ENCODE measurements at places on chromosomes 6 and 20.

DNA sequence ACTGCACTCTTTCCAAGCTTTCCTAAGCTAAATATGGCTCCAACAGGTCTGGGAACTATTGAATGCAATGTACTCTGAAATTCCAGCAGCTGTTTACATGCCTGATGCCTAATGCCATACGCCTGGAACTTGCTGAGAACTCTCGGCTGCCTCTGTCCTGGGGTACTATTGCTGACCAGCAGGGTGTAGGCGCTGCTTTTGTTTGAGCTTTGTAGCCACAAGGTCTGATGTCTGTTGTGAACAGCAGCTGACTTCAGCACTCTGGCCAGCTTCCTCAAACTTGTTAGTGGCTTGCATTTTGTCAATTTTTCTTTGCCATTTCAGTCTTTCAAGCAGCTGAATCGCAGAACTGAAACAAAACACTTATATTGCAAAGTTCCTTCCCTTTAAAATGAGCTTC, 26.7 kb downstream of the SAYSD1 start:
- DNase-seq: peak; percentile 39

DNA sequence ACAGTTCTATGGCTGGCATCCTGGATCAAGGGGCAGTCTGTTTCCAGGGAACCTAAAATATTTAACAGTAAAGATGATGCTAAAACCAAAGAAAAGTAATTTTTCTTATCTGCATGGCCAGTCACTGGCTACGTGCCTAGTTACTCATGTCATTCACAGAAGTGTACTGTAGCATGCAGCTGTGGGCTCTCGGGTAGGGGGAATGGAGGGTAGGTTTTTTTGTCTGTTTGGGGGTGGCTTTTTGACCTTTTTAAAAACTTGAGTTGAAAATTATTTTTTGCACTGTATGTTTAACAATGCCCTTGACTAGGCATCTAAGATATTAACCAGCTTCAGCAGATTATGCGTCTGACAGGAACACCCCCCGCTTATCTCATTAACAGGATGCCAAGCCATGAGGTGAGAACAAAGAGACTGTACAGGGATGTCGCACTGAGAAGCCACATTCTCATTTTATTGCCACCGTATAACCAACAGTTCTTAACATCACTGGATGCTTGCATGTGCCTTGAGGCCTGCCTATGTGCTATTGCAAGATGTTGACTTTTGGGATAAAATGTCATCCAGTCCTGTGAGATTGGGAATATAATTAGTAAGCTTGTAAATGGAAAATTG, 30.3 kb upstream of the MAPK13 start:
- DNase-seq: no peak

- DNase-seq: no peak
Observed at GRCh38 chr6:44002067-44002592, 125.1 kb downstream of the MRPL14 start.

GRCh38 chr6:148524976-148525375, 182.3 kb downstream of the SASH1 start:
- DNase-seq: peak; percentile 88

- DNase-seq: no peak
Observed at GRCh38 chr20:21111416-21111815, 5.3 kb upstream of the LINC00237 start.

DNA sequence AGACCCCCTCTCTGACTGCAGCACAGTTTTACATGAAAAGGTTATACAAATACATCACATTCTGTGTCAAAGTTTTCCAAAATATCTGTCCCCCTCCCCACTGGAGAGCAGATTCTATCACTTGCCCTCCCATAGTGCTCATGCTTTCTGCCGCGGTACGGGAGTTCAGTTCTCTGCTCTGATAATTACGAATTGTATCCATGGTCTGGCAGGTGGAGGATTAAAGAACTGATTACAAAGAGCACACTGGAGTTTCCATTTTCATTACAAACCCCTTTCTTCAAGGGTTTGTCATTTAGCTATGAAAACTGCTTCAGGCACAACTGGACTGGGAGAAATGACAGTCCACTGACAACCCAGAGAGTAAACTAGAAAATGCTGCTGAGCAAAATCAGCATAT, 166.0 kb downstream of the PDSS2 start:
- DNase-seq: no peak

- DNase-seq: no peak
Observed at GRCh38 chr6:116662202-116662601, 6.4 kb downstream of the ZUP1 start.

Data from RPMI7951 (cell line).